ENCODE measurements at places on chromosomes 5 and 9. TPM values are rescaled to one million over a fixed set of nuclear protein-coding genes. Genes with fewer than 3 reads are reported as not detected.

TTC39B gene
- total RNA-seq: 1.8 TPM

RAPGEF1 gene
- total RNA-seq: 35.3 TPM

IL4 gene
- not detected for total RNA-seq

SOX30 gene
- total RNA-seq: not detected

CSNK1G3 gene
- total RNA-seq: 27.9 TPM

LCN15 gene
- 0.22 TPM for total RNA-seq

CSNK1A1 gene
- 290 TPM for total RNA-seq

PIP5K1B gene
- total RNA-seq: not detected

NXNL2 gene
- total RNA-seq: 0.79 TPM

FLT4 gene
- 156 TPM for total RNA-seq

PDZD2 gene
- 0.20 TPM for total RNA-seq

GDNF gene
- not detected for total RNA-seq

IL12B gene
- total RNA-seq: not detected

SARDH gene
- total RNA-seq: 0.22 TPM

SLCO4C1 gene
- not detected for total RNA-seq

LMX1B gene
- total RNA-seq: not detected

HSD17B3 gene
- not detected for total RNA-seq

TYRP1 gene
- total RNA-seq: 2.0 TPM

FCN2 gene
- not detected for total RNA-seq

SMIM33 gene
- not detected for total RNA-seq

SLC6A19 gene
- not detected for total RNA-seq

RIOK2 gene
- total RNA-seq: 11.8 TPM

NCS1 gene
- total RNA-seq: 10.2 TPM
